CD4-positive, CD25-positive, alpha-beta regulatory T cell (primary cell): ENCODE measurements at places on chromosomes 1 and 21. TPM values are rescaled to one million over a fixed set of nuclear protein-coding genes. Genes with fewer than 3 reads are reported as not detected.

Gene HUNK
- not detected for polyA plus RNA-seq

Gene HRNR
- not detected for polyA plus RNA-seq

Gene GPATCH3
- polyA plus RNA-seq: 16.6 TPM

Gene ZNF683
- 0.25 TPM for polyA plus RNA-seq

Gene S100A3
- not detected for polyA plus RNA-seq

Gene CRABP2
- not detected for polyA plus RNA-seq

Gene ARHGEF11
- polyA plus RNA-seq: 20.8 TPM

Gene NBPF4
- not detected for polyA plus RNA-seq

Gene SPRR2F
- polyA plus RNA-seq: not detected

Gene GJA9
- polyA plus RNA-seq: not detected

Gene SPRR3
- polyA plus RNA-seq: not detected

Gene LIN9
- polyA plus RNA-seq: 3.1 TPM

Gene KIRREL1
- not detected for polyA plus RNA-seq

Gene GJB5
- not detected for polyA plus RNA-seq

DNA sequence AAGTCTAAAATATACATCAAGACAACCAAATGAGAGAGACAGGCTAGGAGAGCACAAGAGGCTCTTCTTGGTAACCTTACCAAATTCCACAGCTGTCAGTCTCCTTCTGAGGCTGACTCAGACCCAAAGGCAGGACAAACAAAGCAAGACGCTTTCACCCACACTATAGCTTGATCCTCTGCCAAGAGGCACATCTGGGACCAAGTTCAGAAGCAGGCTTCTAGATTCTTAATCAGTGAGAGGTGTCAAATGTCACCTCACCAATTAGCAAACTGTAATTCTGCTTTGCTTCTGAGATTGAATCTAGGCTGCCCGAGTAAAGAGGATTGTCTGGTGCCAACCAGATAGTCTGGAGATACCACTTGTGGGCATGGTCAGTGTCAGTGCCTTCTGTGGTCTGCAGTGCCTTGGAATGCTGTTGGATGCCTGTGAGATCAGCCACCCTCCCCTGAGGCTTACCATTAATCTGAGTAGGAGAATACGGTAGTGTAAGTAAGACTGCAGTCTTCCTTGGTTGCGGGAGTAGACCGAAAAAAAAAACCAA, 151.0 kb downstream of the FMN2 start:
- DNase-seq: no peak

GRCh38 chr21:28337315-28337714, 655.4 kb downstream of the LTN1 start:
- no peak for DNase-seq

DNA sequence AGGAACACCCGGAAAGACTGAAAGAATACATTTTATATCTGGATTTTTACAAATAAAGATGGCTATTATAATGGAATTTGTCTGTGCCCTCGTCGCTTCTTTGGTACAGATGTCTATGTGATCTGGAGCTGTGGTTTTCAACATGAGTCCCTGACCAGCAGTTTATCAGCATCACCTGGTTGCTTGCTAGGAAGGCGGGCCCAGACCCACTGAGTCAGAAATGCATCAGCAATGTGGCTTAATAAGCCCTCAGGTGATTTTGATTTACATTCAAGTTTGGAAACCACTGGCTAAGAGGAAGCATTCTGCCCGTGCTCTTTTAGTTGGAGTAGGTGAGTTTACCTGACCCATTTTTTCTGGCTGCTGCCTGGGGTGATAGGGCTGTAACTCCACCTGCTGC, 31.7 kb downstream of the ATP1A1 start:
- no peak for DNase-seq

- DNase-seq: no peak
These were observed 8.4 kb upstream of the GALNT2 start for GRCh38 chr1:230058626-230059025.

GRCh38 chr1:184486761-184487445, 100.1 kb downstream of the C1orf21 start:
- DNase-seq: no peak

- DNase-seq: no peak
These were observed 47.8 kb upstream of the BTG3 start for GRCh38 chr21:17660452-17660851.

- no peak for DNase-seq
These were observed 319.4 kb downstream of the BRINP2 start for GRCh38 chr1:177490036-177490639.

DNA sequence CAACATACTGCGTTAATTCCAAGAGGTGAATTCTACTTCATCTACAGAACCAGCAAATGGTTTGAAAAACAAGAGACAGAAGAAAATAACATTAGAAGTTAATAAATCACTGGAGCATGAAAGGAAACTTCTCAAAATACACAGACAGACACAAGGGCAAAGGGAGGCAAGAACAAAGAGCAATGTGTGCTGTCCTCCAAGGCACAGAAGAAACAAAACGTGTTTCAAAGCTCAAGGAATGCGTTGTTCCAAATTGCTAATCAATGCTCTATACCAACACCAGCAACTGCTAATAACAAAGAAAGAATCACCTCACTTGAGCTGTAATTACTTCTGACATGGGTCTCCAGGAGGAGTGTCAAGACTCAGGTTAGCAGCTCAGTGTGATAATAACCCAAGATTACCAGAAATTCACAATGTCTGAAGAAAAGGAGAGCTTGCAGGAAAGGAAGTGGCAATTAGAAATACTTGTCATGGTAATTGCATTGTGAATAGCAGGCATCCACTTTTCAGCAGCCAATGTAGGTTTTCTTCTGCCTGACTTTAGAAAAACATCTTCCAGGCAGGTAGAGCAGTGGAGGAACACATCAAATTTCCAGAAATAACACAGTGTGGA, 175.4 kb downstream of the SEC16B start:
- DNase-seq: no peak

DNA sequence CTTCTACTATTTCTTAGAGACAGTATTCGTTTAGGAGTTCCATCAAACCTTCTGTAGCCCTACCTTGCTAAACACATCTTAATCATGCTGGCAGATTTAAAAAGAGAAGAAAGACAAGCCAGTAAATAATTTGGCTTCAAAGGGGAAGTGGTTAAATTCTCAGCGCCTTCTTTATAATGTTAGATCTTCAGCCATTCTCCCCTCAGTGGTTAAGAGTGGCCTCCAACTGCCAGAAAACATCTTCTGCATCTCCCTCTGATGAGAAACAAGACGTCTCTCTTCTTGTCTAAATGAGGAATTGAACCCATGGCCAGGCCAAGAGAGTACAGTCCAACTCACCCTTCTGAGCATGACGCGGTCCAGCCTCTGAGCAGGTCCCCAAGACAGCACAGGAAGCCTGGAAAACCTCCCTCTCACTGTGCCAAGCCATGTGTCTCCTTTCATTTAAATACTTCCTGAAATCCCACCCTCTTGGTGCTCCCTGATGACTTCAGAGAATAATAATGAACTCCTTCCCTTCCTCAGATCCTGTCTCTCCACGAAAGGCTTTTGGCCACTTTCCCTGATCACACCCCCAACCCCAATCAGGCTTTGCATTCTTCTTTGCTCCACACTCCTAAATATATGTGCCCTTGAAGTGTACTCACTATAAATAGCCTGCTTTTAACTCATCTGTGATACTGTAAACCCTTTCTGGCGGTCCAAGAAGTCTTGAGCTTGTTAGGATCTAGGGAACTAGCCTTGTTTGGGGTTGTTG, 16.4 kb upstream of the LRRC52 start:
- no peak for DNase-seq

DNA sequence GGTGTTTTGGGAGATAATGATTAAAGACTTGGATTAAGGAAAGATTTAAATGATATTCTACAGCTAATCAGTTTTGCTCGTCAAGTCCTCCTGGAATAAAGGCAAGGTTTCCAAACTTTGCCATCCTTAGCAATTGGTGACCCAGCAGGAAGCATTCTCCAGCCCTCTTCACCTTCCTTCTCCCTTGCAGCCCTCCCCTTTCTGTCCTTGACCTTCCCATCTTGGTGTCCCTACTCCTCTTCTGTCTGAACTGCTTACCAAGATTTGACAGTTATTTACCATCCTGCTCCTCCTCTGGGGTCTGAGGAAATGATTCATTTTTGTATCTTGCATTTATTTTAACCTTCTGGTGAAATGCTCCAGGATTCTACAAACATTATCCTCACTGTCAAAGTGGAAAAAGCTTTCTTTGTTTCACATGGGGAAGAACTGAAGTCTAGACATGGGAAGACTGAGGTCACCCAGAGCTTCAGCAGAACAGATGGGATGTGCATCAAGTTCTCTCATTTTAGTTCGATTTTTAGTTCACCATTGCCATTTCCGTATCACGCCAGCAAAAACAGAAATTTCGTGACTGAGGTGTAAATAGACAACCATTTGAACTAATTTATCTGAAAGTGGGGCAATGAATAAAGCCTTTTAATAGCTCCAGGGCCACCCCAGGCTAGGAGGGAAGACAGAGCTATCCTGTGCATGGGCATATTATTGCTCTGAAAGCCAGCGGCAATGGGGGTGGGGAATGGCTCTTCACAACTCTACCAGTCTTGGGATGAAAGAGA, 504.4 kb upstream of the PLXNA2 start:
- no peak for DNase-seq

DNA sequence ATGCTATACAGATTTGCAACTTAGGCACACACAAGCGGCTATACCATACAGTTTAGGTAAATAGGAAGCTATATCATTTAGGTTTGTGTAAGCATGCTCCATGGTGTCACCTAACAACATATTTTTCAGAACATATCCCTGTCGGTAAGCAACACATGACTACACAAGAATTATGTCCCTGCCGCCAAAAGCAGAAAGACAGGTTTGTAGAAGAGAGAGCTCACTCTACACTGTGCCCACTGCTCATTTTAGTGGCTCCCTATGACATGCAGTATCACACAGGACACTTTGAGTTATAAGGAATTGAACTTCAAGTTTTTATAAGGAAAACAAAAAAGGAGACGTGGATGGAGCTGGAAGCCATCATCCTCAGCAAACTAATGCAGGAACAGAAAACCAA, 132.5 kb upstream of the KAZN start:
- DNase-seq: no peak

- no peak for DNase-seq
These were observed 146.4 kb upstream of the LRRC7 start for GRCh38 chr1:69421286-69421685.

- no peak for DNase-seq
These were observed 10.9 kb upstream of the ABCG1 start for GRCh38 chr21:42208036-42208435.

GRCh38 chr1:43499898-43500297, 30.8 kb upstream of the PTPRF start:
- DNase-seq: no peak

DNA sequence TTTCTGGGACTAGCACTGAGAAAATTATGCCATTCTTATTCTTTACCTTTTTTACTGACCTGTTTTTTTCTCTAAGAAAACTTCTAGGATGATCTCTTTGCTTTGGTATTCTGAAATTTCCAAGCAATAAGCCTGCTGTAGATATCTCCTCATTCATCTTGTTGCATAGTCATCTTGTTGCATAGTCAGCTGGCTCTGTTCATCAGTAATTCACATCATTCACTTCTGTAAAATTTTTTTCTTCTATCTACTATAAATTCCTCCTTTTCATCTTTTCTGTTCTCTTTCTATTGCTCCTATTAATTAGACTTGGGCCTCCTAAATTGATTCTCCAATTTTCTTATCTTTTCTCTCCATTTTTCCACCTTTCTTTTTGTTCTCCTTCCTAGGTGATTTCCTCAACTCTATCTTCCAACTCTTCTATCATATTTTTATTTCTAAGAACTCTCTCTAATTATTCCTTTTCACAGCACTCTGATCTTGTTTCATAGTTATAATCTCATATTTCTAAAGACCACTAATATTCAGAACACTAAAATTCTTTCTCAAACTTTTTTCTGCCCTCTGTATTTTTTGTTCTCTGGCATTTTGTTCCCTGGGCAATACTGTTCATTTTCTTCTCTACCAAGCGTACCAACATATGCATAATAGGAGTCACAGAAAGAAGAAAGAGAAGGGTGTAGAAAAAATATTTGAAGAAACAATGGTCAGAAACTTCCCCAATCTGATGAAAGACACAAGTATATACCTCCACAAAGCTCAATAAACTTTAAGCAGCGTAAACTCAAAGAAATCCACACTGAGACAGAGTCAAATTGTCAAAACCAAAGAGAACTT, 17.7 kb downstream of the TUT4 start:
- DNase-seq: no peak

- DNase-seq: no peak
These were observed 18.8 kb downstream of the UAP1 start for GRCh38 chr1:162580308-162580707.

GRCh38 chr1:31198600-31198999, 41.1 kb downstream of the NKAIN1 start:
- no peak for DNase-seq

DNA sequence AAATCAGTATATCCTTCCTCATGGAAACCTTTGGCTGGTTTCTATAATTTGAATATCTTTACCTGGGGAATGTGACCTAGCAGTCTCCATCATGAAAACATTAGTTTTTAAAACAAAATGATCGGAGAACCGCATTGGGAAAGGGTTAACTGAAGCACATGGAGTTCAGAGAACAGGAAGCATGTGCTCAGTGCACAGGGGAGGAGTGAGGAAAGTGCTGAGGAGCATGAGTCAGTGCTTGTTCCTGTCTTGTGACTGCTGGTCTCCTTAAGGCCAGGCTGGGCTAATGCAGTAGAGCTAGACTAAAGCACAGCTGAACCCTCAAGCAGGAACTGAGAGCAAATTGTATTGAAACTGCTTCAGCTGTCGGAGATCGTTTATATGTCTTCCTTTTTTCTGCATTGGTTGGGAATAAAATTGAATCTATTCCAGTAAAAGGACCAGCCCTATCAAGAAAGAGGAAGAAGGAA, 5.8 kb downstream of the IFI16 start:
- peak; percentile 55 for DNase-seq

- DNase-seq: no peak
These were observed 91.6 kb upstream of the CHODL start for GRCh38 chr21:18153063-18153462.

- DNase-seq: no peak
These were observed 15.0 kb downstream of the ZNF496 start for GRCh38 chr1:247316590-247317197.

GRCh38 chr1:113007706-113008364, 51.8 kb upstream of the SLC16A1 start:
- no peak for DNase-seq

DNA sequence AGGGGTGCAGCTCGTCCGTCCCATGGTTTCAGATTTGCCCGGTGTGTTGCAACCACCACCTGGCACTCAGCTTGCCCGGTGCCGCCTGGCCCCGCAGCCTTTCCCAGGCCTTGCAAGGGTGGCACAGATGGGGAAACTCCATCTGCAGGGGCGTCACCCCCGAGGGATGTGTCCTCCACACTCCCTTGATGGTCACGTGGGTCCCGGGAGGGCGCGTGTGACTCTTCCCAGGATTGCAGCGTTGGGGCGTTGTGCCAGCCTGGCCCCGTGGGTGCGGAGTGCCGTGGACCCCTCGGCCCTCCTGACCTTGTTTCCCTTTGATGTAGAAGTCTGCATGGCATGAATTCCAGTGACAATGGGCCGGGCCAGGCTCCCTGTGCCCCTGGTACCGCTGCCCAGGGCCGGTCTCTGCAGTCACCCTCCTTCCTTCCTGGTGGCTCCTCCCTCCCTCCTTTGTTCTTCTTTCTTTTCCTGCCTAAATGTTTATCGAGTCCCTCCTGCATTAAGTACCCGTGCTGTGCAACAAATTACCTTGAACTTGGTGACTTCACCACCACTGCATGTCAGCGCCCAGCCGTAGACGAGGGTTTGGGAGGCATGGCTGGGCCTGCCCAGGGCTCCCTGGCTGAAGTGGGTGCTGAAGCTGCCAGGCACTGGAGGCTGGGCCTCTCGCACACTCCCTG, 22.9 kb downstream of the RRP1 start:
- DNase-seq: no peak
